ENCODE measurements at places on chromosomes 7 and 10. TPM values are rescaled to one million over a fixed set of nuclear protein-coding genes. Genes with fewer than 3 reads are reported as not detected.

DNA sequence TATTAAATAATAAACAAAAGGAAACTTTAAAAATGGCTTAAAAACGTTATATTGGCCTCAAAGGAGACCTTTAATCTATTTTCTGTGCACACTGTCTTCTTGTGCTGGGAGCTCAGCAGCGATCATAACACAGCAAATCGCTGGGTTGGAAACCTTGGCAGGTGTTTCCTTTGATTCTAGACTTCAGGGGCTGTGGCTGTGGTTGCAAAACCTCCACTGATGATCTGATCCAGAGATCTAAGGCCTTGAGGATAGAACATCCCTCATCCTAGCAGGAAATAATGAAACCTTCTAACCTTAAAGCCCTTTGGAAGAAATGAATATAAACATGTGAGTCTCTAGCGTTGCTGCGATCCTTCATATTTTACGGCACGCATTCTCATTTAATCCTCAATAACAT lies 29.8 kb downstream of the CDHR3 start:
- no peak for DNase-seq

Gene GCK
- 0.18 TPM for total RNA-seq

Gene ADCYAP1R1
- total RNA-seq: not detected

Gene WDFY4
- total RNA-seq: not detected

Gene AKR1C3
- total RNA-seq: 0.18 TPM

Gene MCU
- total RNA-seq: 36.2 TPM

DNA sequence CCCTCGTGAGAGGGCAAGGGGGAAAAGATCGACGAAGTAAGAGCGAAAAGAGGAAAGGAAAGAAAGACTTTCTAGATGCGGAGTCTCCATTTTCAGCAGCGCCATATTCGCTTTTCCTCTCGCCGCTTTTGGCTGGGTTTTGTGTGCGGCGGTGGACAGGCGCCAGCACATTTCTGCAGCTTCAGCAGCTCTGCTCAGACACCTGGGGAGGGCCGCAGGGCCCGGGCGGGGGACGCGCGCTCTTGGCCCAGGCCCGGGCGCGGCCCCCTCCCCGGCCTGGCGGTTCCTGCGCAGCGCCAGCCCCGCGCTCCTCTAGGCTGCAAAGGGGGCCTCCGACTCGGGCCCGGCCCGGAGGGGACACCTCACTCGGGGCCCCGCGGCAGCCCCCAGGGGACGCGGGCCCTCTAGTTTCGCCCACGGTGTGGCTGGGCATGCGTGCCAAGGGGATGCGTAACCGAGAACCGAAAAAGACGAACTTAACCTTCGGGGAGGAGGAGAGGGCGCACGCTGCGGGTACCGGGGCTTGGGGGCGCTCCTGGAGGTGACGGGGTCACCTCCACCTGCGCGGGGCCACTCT lies 34.5 kb upstream of the EBLN1 start:
- no peak for DNase-seq

DNA sequence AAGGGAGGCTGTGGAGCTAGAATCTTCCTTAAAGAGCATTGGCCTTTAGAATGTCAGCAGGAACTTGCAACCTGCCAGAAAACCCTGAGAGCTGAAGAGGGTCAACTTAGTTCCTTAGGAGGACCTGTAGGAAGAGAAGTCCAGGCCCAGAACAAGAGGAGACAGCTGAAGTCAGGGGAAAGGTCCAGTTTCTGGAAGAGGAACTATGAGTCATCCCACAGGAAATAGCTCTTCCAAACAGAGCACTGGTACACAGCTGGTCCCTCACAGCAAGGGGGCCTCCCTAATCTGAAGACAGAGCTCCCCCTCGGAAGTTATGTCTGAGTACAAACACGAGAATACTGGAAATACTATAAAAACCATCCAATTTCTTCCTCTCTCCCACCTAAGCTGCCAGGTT lies 98.9 kb downstream of the HERPUD2 start:
- DNase-seq: peak; percentile 61

Gene ZNF804B
- total RNA-seq: not detected

Gene LIPK
- total RNA-seq: not detected

All from IMR-90 (cell line).